CMK (cell line): ENCODE measurements at places on chromosomes 6 and 20.

DNA sequence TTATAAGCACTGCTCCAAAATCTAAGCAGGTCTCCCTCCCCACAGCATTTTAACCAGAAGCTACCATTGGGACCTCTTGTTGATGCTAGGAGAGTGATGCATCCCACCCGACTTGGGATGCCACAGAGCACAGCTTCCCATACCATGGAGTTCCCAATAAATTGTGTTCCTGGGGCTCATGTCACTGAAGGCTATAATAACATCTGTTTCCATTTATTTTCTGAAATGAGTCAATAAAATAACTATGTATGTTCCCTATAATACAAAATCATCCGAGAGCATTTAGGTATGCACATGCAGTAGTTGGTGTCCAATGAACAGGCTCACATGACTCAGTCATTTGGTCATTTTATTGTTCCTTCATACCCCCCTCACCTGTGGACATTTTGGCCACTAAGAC, 204.2 kb downstream of the TBC1D7 start:
- DNase-seq: no peak

DNA sequence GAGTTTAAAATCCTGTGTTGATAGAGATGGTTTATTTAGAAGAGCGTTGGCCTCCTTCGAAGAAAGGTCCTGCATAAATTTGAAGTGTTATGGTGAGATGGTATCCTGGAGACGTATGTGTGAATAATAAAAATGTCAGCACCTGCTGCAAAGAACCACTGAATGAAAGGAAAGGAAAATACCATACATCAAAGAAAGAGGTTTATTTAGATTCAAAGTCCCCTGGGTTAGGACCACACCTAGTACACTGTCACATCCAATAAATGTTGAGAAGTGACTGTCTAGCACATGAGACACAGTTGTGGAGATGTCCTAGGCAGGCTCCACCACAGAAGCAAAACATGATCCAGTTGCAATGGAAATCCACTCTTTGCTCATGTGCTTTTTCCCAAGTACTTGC, 214.7 kb downstream of the PAX1 start:
- no peak for DNase-seq

DNA sequence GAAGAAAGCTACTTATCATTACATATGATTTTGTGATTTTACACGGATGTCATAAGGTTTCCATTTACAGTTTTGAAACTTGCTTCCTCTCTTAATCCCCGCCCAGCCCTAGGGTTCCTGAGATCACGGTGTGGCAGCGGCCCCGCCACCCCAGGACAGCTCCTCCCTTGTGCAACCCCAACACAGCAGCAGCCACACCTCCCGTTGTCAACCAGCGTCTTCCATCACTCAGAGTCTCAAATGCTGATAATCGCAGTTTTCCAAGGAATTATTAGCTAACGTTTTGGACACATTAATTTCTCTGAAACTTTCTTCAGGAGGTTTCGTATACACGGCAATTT, 204.8 kb downstream of the THBS2 start:
- no peak for DNase-seq

- no peak for DNase-seq
These were observed 30.3 kb upstream of the OGFRL1 start for GRCh38 chr6:71258078-71258866.

DNA sequence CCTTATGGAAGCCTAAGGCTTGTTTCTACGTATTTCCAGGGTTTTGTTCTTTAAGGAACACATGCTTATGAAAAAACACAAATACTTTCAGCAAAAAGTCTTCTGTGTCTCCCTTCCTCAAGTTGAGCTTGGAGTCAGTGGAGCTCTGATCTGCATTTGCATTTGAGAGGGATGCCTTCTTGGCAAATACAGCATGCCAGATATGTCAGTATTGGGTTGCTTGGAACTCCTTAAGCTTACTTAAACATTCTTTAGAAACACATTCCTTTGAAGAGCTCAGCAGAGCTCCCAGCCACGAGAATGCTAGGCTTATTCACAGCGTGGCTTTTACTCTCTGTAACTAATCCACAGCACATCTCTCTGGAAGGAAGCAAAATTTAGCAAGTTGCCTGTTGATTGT, 68.3 kb downstream of the ANKRD6 start:
- no peak for DNase-seq

- no peak for DNase-seq
These were observed 504.9 kb downstream of the DOK5 start for GRCh38 chr20:54980103-54980960.

DNA sequence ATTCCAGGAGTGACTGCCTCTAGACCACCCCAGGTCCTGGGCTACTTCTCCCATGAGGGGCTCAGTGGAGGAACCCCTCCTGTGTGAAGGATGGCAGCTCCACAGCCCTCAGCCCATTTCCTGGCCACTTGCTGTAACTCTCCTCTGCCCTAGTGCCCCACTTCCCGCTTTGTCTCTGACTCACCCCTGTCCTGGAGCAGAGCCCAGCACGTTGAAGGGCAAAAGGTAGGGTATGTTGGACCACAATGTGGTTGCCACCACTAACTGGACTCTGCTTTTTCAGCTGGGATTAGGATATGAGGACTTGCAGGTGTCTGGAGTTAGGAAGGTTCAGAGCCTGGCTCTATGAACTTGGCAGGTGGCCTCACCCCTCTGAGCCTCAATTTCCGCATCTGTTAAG, 2.4 kb downstream of the MYBL2 start:
- DNase-seq: no peak

- no peak for DNase-seq
These were observed 82.0 kb downstream of the SMPDL3A start for GRCh38 chr6:122871079-122871478.

GRCh38 chr20:50318710-50319109, 128.1 kb downstream of the CEBPB start:
- DNase-seq: no peak

DNA sequence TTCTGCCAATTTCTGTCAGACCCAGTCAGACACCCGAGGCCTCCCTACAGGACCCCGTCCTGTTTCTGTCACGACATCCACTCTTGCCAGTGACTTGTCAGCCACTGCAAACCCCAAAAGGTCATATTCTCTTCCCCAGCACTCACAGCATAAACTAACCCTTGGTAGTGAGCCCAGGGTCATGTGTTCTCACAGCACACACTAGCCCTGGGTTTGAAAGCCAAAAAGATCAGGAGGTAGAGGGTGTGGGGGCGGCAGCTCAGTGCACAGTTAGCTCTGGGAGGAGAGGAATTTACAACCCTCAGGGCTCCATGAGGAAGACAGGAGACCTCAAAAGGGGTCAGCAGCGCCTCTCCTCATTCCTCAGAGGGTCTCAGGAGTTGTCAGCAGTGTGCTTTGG, 9.9 kb upstream of the SNX9 start:
- no peak for DNase-seq

GRCh38 chr6:89989742-89990141, 95.5 kb downstream of the GJA10 start:
- no peak for DNase-seq

DNA sequence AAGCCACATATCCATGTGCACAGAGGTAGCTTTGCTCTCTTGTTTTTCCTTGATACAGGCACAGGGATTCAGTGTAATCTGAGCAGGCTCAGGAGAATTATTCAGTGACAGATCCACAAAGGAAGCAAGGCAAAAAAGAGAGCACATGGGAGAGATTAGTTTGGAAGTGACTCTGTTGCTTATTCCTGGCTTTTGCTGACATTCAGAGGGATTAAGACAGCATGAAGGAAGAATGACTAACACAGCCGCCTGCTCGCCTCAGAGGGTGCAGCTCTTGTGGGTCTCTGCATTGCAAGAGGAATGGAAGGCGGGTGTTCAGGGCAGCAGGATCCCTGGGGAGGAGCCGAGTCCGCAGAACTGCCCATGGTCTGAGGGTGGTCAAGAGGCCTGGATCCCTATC, 203.4 kb upstream of the KCNQ5 start:
- DNase-seq: no peak

GRCh38 chr6:110653381-110653780, 161.9 kb downstream of the CDK19 start:
- no peak for DNase-seq

GRCh38 chr6:16296061-16296670, 57.8 kb downstream of the GMPR start:
- no peak for DNase-seq

GRCh38 chr20:50197463-50198179, 7.0 kb downstream of the CEBPB start:
- peak; percentile 50 for DNase-seq

DNA sequence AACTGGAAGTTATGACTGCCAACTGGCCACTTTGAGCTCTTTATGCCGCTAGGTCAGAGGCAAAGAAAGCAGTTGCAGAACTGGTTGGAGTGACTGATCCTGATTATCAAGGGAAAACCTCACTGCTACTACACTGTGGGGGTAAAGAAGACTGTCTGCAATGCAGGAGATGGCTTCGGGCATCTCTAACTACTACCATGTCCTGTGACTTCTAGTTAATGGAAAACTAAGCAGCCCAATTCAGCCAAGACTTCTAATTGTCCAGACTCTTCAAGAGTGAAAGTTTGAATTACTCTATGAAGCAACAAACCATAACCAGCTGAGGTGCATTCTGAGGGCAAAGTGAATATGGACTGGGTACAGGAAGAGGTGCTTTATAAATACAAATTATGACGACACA, 773.6 kb upstream of the SLC35B3 start:
- no peak for DNase-seq

DNA sequence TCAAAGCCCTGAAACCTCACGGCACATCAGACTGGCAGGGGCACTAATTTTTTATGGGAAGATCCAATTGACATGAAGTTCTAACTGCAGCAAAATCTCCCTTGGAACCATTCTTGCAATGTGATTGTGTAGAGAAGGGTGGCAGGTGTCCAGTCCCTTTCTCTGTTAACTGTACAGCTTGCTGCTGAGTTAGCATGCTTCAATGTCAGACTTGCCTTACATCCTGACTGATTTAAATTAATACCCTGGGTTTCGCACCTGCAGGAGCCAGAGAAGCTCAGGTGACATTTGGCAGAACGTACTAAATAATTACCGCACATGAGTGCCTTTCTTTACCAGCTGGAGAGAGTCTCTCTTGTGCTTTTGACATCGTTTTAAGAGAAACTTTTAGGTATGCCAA, 123.0 kb downstream of the DOK5 start:
- no peak for DNase-seq

- DNase-seq: no peak
These were observed 36.8 kb upstream of the IRF4 start for GRCh38 chr6:354631-355280.

DNA sequence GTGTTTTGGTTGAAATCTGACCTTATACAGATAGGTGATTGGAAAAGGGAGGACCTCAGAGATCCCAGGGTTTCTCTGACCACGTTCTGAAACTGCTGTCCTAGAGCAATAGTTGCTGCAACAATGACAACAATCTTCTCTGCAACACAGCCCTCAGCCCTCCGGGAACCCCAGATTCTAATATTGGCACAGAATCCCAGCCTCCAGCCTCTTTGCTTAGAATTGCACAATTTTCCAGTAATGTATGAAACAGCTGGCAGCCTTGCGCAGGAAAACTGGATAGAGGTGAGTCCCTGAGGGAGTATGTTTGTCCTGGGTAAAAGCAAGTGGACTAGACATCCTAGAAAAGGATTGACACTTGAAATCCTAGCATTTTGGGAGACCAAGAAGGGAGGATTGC, 30.4 kb upstream of the PNRC1 start:
- DNase-seq: no peak

DNA sequence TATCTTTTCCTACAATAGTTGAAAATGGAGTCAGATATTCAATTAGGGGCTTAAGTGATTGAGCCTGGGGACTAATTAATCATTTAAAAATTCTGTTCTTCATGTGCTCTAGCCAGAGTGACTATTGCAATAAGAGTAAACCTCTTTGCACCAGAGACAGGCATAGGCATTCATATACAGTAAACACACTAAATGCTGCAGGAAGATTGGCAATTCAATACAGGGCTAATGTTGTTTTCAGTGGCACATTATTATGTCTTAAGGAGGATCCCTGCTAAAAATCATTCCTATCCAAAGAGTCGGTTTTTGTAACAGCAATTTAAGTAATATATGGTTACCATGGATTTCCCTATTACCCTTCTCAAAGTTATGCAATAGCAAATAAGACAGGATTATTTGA, 1.2 kb downstream of the PDE7B start:
- no peak for DNase-seq

GRCh38 chr6:17725083-17725482, 18.4 kb upstream of the NUP153 start:
- DNase-seq: no peak

DNA sequence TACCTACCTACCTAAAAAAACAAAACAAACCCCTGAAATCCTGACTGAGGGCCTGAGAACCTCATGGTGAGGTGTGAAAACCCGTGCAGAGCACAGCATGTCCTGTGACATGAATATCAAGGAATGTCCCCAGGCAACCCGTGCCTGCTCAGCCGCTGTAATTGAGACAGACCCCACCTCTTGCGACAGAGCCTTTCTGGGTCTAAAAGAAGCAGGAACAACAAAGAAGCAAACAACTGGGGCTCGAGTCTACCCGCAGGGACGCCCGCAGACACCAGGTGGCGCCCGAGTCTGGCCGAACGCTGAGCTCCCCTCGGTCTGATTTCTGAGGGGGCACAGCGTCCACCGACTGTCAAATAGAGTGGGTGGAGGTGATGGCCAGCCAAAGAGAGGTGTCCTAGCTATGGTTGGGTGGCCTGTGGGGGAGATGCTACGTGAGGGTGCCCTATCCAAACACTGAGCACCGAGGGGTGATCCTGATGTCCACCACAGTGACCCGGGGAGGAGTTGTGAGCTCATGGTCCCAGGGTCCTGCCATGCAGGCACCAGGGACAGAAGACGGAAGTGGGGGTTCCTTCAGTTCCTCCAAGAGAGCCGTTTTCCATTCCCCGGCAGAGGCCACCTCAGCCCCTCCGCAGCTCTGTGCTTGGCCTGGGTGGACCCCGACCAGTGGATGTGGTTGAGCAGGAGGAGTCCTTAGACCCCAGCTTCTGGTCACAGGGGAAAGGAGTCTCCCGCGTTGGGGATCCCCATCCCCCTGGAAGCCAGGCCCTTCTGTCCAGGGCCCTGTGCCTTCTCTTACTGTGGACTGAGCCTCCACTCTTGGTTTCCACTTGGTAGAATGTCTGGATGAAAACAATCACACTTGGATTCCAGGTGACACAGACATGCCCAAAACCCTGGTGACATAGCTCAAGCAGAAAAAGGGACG, 268.2 kb downstream of the CDC5L start:
- peak; percentile 27 for DNase-seq

GRCh38 chr6:48057601-48058000, 53.4 kb downstream of the PTCHD4 start:
- DNase-seq: no peak

GRCh38 chr20:61682996-61683681, 382.5 kb downstream of the TAF4 start:
- DNase-seq: no peak

GRCh38 chr6:158591134-158591809, 31.4 kb downstream of the TMEM181 start:
- no peak for DNase-seq

DNA sequence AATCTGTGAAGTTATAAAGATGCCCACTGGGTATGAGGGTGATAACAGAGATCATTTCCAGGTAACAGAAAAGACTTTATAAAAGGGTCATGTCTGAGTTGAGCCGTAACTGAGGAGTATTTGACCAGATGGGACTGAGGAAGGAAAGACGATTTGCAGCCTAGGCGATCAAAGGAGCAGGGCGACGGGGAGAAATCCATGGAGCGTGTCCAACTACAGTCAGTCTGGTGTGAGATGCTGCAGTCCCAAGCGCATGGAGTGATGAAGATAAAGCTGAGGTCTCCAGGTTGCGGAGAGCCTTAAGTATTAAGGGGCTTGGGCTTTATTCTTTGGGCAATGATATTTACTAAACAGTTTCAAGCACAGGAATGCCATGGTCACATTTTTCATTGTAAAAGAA, 166.7 kb downstream of the PRKN start:
- DNase-seq: no peak
